ENCODE measurements at places on chromosomes 5 and 9.

DNA sequence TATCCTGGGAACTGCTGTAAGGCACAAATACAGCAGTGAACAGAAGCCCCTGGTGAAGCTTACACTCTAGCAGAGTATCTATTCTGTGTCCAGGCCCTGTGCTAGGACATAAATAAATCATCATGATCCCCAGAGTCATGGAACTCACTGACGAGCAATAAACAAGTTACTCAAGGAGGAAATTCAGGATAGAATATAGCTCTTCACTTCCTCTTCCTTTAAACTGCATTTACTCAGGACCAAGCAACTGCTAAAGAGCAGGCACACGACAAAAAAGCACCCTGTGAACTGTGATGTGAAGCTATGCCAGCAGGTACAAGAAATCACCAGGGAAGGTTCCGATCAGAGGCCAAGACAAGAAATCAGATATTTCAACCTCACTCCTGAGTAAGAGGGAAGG lies 47.8 kb upstream of the NR5A1 start:
- DNase-seq = no peak

DNA sequence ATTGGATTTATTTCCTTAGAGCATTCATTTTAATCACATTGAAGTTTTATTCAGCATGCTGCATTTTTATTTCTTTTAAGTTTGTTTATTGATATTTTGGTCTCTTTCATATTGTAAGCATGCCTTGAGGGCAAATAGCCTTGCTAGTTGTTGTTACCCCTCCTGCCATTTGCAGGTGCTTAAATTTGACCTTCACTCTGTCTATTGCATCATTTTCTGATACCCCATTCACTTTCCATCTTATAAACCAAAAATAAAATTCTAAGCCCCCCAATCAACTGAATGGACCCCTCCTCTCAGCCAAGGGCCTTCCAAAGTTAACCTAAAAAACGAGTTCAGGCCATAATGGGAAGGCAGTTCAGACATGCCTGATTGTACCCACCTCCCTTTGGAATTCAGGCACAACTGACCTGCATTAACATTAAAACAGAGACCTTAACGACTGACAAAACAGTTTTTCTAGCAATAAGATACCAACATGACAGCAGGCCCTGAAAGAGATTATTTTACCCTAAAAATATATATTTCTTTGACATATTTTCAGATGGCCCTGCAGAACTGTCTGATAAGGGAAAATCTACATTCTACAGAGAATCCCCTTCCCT lies 32.1 kb downstream of the TARS1 start:
- DNase-seq = no peak

DNA sequence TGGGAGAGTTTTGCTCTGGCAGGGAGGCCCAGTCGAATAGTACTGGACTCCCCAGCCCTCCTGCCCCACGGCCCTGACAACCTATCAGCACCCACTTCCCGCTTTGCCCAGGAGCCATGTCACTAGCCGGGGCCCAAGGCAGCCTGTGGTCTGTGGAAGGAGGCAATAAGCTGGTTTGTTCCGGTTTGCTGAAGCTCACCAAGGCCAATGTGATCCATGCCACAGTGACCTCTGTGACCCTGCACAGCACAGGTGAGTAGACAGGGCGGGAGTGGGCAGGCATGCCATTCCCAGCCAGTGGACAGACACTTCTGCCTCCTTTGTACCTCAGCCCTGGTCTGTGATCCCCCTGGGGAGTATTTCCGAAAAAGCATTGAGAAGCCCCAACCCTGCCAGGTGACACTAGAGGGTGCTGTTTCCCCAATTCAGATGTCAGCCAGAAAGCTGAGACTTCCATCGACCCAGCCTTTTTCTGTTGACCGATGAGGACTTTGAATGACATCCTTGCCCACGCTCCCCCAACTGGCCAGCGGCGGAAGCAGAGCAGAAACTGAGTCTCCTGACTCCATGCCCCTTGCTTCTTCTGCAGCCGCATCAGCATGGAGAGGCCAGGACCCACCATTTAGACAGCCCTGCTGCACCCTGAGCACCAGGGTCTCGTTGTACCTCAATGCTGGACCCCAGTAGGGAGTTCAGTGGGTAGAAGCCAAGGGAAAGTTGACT lies 9.6 kb downstream of the PCYOX1L start:
- DNase-seq = peak; percentile 88

DNA sequence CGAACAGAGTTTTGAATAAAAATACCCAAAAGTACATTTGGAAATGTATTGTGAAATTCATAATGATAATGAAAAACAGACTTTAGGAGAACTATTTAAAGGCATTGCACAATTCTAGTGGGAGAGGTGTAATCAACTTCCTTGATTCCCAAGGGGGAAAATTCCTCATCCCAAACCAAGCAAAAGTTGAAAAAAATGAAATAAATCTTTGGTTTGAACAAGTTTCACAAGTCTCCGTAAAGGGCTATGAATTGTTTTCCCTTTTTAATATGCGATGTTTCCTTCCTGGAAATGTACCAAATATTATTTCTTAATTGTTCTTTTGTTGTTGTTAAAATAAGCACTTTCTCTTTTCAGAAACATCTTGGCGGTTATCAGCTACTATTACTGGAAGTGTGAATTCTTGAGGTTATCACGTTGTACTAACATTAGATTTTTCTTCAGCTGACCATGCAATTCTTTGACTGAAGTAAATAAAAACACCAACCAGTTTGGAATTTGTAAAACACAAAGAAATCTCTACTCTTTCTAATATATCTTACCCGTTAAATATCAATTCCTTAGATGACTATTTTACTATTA lies 59.3 kb downstream of the SVEP1 start:
- DNase-seq = no peak

GRCh38 chr5:60522292-60522905 lies 177.6 kb downstream of the DEPDC1B start:
- no peak for DNase-seq

- no peak for DNase-seq
Measured at GRCh38 chr5:172760959-172761358, 10.0 kb downstream of the DUSP1 start.

GRCh38 chr5:15064396-15064795 lies 192.8 kb upstream of the ANKH start:
- DNase-seq = no peak
